ENCODE measurements at places on chromosomes 2 and 18. TPM values are rescaled to one million over a fixed set of nuclear protein-coding genes. Genes with fewer than 3 reads are reported as not detected.

OR6B2 gene
- polyA plus RNA-seq: not detected

- peak; percentile 74 for DNase-seq
These were observed 217.0 kb upstream of the DTNA start for GRCh38 chr18:34493099-34493544.

THSD7B gene
- 2.8 TPM for polyA plus RNA-seq

SH3RF3 gene
- polyA plus RNA-seq: 10.0 TPM

DNA sequence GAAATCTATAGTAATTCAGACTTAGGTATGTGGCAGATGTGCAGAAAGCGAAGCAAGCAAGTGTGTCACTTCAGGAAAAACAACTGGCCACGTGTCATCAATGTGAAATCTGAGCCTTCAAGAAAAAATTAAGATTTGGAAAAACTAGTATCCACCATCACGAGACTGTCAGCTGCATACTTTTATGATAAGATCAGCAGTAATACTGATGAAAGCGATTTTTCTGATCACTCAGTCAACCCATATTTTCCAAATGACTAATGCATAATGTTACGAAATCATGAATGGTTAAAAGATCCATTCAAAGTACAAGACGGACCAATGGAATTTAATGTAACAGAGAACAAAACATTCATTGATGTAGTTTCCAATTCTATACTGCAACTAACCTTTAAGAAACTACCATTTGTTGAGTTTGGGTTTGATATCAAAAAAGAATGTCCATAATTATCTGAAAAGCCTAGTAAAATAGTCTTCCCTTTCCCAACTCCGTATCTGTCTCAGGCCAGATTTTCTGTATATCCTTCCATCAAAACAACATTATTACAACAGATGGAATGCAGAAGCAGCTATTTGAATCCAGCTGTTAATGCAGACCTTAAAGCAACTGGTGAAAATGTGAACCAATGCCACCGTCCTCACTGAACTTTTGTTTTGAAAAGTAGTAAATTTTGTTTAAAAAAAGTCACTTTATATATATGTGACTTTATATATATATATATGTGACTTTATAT is 17.0 kb upstream of the BCL2 start:
- DNase-seq: no peak

GRCh38 chr18:36786686-36787085 is 42.1 kb downstream of the TPGS2 start:
- DNase-seq: peak; percentile 60

NLRC4 gene
- 1.6 TPM for polyA plus RNA-seq

DNA sequence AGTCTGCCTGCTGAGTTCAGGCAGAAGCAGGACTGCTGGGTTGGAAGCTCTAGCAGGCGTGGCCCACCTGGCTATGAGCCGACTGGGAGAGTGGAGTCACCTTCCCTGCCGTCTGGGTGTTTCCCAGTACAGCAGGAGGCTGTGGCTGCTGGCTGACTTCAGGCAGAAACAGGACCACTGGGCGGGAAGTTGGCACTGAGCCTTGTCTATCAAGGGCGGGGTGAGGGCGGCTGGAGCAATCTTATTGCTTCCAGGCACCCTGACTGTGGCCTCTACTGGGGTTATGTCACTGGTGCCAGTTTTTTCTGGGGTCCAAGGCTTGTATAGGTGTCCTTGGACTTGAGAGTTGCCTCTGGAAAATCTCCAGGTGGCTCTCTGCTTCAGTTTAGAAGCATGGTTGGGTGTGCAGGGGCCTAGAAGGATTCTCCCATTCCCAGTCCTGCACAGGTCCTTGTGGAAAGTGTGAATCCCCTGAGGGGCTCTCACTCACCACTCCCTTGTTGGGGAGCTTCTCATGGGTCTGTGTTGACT is 30.5 kb downstream of the LTBP1 start:
- no peak for DNase-seq

ACMSD gene
- 1.0 TPM for polyA plus RNA-seq

DNA sequence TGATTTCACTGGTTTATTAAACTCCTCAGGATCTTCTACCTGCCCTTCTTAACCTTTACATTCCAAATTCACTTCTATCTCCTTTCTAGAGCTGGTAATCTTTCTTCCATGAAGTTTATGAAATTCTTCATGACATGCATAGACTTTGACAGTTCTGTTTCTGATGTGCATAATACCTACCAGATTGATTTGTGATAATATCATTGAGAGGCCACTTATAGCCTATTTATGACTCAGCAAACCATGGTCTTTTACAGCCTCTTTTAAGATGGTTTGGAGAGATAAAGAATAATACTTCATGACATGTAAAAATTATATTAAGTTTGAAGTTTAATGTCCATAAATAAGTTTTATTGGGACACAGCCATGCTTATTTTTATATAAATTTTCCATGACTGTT is 14.0 kb downstream of the SCN2A start:
- no peak for DNase-seq

DNA sequence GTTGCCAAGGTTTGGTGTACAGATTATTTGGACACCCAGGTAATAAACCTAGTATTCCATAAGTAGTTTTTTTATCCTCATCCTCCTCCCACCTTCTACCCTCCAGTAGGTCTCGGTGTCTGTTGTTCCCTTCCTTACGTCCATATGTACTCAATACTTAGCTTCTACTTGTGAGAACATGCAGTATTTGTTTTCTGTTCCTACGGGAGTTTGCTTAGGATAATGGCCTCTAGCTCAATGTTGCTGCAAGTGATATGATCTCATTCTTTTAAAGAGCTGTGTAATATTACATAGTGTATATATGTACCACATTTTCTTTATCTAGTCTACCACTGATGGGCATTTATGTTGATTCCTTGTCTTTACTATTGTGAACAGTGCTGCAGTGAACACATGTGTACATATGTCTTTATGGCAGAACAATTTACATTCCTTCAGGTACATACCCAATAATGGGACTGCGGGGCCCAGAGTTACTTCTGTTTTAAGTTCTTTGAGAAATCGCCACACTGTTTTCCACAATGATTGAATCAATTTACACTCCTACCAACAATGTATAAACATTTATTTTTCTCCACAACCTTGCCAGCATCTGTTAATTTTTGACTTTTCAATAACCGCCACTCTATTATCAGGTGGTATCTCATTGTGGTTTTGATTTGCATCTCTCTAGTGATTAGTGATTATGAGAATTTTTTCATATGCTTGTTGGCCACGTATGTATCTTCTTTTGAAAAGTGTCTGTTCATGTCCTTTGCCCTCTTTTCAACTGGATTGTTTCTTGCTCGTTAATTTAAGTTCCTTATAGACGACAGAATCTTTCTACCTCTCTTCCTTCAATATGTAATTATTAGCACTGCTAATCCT is 88.0 kb downstream of the MEMO1 start:
- DNase-seq: no peak

PTGR3 gene
- polyA plus RNA-seq: 42.2 TPM

DNA sequence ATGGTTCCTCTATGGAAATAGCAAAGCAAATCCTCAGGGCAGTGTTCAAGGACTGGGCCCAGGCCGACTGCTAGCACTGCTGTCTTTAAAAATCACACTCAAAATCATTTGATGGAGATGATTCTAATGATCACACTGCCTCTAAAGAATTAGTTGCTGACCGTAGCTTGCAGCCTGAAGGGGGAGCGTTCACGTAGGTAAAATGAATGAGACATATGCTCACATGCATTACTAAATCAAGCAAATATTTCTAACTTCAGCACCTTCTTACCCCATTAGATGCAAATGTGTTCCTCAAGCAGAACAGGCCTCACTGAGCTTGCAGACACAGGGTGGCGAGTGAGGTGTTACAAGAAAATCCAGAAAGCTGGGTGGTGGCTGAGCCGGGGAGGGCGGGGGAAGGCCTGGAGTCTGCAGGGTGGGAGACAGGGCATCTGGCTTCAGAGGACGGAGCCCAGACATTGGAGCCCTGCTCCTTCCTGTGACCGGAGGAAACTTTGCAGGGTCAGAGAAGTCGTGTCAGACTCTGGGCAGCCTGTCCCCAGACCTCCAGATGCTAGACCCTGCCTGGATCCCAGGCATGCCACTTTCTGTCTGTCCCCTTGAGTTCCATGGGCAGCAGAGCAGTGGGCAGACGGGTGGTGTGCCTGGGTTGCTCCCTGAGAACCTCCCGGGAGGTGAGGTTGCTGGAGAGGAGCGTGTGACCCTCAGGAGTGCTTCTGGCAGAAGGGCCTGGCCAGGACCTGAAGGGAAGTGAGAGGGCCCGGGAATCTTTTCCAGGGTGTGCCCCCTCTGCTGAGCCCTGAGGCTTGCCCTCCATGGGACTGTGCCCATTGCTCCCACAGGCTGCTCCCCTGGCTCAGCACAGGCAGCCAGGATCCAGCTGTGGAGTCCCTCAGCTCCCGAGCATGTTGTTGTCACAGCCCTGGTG is 7.1 kb upstream of the NPPC start:
- no peak for DNase-seq

ARL6IP6 gene
- 51.7 TPM for polyA plus RNA-seq

CNTNAP5 gene
- 0.03 TPM for polyA plus RNA-seq

GALM gene
- polyA plus RNA-seq: 33.6 TPM

DNA sequence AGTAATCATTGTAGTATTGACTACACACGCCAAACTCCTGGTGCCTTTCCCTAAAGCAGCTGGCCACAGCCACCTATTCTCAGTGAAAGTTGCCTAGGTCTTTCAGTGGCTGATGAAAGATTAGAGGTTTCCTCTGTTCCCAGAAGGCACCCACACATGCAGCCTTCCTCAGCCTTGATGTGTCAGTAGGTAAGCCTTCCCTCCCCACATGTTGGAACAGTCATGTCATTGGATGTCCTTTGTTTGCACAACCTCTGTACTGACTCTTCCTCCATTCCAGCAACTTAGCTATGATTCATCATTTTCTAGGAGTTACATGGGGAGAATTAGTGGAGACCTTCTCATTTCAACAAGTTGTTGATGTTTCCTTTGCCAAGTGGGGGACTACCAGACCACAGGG is 630.8 kb upstream of the SLC39A10 start:
- DNase-seq: no peak

PHLPP1 gene
- 9.1 TPM for polyA plus RNA-seq

- DNase-seq: no peak
These were observed 6.0 kb downstream of the IGFBP5 start for GRCh38 chr2:216689397-216689796.

ACADL gene
- 26.2 TPM for polyA plus RNA-seq

L3MBTL4 gene
- 6.0 TPM for polyA plus RNA-seq

CRACDL gene
- polyA plus RNA-seq: 6.9 TPM

DNA sequence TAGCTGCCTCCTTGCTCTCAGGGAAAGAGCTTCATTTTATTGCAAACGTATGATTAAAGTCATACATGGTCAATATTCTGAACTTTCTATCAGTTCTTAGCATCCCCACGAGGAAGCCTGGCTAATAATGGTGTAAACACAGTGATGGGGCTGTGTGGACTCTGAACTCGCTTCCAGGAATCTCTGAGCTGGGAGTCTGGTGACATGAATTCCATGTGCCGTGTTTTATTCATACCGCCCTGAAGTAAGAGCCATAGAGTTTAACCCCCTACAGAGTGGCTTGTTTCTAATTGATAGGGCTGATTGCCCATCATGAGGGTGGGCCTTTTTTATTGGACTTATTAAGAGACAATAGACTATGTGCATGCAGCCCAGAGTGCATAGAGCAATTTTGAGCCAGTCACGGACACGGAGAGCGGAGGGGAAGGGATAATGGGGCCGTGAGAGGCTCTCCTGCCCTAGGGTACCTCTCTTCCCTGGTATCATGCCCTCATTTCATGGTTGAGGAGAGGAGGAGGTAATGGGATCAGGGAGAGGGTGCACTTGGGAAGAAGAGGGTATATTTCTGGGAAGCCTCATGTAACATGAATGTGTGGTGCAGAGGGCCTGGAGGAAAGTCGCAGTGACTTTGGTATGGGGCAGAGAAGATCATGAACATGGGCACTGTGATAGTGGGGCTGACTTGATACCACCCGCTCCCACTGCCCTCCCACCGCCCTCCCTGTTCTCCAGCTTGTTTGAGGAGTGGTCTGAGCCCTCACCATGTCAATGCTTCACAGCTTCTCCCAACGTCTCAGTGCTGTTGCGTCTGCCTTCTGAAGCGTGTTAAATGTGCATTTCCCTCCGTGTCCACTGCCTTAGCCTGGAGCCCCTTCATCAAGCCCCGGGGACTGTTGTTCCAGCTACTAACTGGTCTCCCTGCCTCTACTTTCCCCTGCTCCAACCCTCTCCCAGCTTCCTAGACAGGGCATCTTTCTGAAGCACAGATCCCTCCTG is 73.2 kb downstream of the IL1R2 start:
- DNase-seq: no peak

DNA sequence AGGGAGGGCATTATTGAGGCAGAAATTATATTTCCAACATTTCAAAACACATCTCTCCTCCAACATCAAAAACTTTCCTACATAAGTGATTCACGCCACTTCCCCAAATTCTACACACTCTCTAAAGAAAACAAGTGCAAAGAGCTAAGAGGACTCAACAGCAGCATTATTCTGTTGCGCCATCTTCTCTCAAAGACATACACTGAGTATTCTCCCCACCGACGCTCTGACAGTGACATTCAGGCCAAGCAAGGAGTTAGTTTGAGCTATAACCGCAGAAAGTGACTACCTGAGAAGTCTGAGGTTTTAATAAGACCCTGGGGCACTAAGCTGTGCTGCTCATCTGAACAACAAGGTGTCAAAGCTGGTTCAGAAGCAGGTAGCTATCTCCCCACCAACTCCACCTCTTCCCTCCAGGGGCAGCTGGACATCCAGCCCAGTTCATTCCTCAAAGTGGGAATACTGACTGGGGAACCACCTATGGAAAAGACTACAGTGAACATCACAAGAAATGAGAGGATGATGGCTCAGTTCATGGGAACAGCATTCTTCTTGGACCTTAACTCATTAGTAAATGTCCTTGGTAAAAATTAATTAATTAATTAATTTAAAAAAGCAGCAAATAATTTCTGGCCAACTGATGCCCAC is 309.5 kb upstream of the CCDC68 start:
- no peak for DNase-seq
